ENCODE measurements at places on chromosomes 5 and 9.

DNA sequence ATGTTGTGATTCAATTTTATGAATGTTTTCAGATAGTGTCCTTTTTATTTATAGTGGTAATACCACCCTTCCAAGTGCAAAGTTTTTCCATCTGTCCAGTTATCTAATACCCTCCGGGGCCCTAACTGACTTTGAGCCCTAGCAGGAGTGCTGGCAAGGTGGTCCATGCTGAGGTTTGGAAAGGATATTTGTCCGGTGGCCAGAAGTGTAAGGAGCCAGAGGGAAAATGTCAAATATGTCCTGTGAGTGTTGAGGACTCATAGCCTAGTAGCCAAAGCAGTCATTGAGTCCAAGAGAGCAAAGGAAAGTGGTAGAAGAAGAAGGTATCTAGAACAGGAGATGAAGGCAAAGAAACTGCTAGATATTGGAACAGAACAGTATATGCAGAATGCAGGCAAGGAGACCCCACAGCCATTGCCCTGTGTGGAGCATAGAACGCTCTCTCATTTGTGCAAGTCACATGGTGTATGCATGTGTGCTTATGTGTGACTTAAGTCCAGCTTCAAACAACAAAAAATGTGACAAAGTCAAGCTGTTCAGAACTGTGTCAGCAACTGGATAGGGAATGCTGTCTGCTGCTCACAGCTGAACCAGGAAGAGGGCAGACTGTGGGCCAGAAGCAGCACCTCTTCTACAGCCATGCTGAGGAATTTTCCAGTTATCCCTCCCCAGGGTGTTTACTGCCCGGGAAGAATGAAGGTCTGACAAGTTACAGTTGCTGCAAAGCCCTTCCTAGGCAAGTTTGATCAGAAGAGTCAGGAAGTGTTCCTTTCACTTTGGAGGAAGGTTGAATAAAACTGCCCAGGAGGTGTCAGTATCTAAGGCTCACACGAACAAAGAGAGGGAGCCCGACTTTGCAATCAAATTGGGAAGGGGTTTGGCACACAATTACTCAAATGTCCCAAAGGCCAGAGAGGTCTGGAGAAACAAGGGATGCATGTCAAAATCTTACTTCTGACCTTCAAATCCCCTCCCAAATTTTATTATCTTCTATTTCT is 463.3 kb upstream of the DMAC1 start:
- no peak for DNase-seq

DNA sequence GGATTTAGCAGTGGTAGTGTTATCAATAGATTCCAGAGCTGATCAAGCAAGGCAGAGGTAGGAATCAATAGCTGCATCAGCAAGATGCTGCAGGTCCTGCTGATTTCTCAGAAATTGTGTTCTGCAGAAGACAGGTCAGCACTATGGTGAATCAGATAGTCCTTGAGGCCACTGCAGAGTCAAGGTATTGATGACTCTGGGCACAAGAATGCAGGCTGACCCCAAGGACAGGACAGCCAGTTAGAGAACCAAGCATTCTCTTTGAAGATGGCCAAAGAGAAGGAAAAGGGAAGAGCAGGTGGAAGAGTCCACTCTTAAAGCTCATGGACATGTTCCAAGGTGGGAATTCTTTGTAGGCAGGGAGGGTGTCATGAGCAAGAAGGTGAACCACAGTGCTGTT is 28.0 kb downstream of the PRUNE2 start:
- no peak for DNase-seq

GRCh38 chr5:74113196-74113540 is 487.2 kb downstream of the ARHGEF28 start:
- no peak for DNase-seq

DNA sequence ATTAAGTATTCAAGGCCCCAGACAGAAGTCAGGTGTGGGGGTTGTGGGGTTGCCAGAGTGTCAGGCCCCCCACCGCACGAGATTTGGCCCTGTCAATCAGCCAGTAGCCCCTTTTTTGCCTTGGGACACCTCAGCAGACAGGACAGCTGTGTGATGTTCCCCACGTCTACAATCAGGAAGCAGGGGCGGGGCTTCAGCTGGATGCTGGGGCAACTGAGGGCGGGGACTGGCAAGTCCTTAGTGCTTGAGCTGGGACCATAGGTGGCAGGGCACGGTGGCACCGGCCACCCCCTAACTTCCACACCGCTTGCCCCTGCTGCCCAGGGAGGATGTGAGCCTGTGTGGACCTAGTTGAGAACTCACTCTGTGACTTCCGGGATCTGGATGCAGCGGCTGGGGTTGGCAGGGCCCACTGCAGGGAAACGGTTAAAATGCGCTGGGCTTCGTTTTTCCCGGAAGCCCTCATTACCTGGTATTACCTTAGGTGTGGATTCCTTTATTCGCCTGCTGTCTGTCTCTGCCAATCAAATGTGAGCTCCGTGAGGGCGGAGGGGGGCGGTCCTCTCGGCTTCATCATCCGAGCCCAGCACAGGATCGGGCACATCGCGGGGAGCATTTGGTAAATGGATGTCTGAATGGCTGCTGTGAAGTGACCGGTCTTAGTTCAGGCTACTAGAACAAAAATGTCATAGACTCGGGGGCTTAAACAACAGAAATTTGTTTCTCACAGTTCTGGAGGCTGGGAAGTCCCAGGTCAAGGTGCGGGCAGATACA is 7.5 kb upstream of the GTF3C5 start:
- DNase-seq: no peak

GRCh38 chr5:61637566-61637965 is 305.5 kb downstream of the ZSWIM6 start:
- no peak for DNase-seq

GRCh38 chr5:84287951-84288350 is 96.7 kb downstream of the EDIL3 start:
- DNase-seq: peak; percentile 62

Measured in RKO (cell line).